Chondrocyte (in vitro differentiated cells): ENCODE measurements at places on chromosomes 2 and 18.

DNA sequence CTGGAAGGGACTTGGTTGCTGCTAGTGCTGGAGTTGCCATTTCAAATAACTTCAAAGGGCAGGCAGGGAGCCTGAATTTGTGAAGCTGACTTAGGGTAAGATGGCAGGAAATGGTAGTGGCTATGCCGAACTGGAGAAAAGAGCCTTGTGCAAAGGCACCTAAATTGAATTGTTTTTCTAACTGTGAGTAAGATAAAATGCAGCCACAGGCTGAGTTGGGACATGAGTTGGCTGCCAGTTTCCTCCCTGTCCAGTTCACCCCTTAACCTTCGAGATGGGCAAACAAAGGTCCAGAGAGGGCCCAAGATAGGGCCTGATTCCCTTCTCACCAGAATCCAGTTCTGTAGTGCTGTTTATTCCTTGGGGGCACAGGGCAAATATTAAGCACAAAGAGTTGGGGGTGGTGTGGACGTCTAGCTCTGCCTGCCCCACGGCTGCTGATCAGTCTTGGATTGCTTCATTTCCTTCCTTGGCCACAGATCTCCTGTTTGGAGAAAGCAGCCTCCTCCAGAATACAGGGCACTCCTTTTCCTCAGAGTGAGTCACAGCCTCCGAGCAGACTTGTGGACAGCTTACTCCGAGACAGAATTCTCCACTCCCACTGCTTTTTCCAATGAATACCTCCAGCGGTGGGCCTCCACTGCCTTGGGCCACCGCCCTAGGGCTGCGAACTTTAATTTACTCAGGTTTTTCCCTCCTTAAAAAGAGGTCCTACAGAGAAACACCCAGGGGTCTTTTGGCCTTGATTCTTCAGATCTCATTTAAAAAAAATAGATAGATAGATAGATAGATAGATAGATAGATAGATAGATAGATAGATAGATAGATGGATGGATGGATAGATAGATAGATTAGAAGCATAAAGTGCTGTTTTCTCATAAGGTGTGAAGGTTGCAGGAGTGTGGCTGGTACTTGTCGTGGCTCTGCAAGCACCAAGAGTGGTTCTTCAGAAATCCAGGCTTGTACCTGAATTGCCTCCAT is 18.4 kb upstream of the SLC20A1 start:
- DNase-seq = no peak

DNA sequence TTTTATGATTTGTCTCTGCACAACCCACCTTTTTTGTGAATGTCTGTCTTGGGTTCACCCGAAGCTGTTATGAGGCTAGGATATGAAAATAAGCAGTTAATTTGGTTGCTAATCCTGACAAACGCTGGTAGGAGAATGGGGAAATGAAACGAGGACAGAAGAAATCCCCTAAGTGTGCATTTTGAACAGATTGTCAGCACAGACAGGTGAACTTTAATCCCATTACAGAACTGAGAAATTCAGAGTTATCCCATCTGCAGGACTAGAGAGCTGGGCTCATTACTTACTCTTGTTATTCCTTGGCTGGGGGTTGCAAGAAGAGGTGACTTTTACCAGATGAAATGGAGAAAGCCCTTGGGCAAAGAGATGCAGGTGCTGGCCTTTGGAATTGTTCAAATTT is 123.3 kb upstream of the NYAP2 start:
- no peak for DNase-seq

- DNase-seq = peak; percentile 72
Observed at GRCh38 chr2:239407112-239407511, 6.3 kb upstream of the HDAC4 start.

GRCh38 chr2:1656326-1656960 is 87.9 kb downstream of the PXDN start:
- DNase-seq = peak; percentile 43

DNA sequence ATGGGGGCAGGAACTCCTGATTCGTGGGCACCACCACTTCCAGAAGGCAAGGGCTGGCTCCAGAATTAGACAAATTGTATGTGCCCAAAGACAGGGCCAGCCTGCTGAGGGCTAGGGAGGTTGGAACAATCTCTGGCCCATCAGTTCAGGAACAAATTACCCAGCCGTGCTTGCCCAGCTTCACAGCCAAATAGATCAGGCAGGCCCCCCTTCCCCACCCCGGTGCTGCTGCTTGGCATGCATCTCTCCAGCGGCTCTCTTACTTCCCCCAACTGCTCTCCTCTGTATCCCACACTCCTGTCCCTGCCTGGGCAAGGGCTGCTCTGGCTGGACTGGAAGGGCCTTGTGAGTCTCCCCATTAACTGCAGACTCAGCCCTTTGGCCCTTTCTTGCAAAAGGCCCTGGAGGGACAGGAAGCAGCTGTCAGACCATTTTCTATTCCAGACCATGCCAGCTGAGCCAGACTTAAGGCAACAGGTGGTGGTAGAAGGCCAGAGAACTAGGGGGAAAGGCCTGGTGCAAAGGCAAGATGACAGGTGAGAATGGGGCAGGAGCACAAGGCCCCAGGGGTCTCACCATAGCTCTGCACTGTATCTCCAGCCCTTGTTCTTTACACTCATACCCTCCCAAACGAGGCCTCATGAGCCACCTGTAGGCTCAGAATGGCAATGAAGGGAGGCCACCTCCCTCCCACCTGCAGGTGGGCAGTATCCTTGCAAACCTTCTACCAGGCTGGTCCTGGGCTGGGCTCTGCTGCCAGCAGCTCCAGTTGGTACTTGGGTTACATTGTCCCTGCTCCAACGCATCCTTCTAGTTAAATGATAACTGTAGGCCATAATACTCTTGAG is 30.7 kb upstream of the ACAA2 start:
- no peak for DNase-seq

DNA sequence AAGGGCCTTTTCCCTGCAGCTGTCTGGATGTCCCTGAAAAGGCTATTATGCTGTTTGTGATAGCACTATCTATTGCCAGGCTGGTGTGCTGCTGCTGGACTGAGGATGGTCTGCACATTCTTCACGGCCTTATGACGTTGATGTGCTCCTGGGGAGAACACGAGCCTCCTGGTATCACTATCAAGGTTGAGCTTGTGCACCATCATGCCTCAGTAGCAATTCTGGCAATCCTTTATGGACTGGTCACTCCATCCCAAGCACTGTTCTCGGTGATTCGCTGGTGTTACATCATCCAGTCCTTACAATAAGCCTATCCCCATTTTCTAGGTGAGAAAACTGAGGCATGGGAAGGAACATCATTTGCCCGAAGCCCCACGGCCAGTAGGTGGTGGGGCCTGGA is 18.2 kb upstream of the CCBE1 start:
- no peak for DNase-seq

DNA sequence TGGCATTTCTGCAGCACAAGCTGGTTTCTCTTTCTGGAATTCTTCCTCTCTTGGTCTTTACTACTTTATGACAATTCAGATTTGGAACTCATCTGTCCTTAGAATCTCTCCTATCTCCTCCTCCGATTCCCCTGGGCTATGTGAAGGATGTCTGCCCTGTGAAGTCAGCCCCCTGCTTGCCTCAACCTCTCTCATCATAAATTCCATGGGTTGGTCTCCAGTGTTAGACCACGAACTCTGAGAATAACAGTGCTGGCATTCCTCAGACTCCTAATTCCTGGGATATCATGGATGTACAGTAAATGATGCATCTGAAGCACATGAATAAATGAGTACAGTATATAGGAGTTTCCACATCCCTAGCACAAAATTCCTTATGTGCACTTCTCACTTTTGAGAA is 21.0 kb upstream of the CYRIA start:
- DNase-seq = no peak

GRCh38 chr2:69638630-69639029 is 4.9 kb downstream of the AAK1 start:
- no peak for DNase-seq

DNA sequence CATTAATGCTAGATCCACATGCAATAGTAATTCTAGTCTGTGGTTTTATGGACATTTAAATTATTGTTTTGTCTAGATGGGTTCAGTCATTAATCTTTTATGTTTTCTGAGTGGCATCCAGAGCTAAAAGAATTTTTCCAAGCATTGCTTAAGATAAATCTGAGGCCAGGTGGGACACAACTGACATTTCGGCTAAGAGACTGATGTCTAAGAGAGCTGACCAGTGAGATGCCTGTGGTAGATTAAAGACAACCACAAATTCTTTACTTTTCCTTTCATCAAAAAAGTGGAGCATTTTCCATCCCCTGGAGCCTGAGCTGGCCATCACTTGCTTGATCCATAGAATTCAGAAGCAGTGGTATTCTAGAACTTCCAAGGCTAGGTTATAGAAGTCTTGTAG is 182.2 kb downstream of the NRP2 start:
- no peak for DNase-seq

DNA sequence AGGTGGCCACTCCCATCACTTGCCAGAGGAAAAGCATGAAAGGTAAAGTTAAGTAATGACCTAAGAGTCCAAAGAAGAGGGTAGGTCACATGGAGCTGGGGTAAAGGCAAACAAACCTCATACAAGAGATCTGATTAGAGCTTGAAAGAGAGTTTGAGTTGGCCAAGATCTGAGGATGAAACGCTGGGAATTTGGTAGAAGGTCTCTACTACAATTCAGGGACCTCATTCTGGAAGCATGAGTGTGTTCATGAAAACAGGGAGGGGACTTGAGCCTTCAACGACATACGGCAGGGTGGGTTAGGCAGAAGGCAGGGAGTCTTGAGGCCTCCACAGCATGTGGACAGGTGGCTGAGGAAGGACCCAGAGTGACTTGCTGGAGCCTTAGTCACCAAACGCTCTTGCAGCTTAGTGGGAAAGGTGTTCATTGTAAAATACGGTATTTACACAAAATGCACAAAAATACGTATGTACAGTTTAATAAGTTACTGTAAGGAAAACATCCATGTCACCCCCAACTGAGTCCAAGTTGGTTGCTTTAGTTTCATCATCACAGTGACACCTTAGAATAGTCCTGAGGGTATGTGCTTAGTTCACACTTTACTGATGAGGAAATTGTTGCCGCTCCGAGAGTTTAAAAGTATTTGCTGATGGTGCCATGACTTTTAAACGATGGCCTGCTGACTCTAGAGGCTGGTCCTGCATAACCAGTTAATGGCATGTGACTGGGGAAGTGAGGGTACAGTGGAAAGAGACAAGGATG is 5.0 kb upstream of the FARP2 start:
- no peak for DNase-seq

DNA sequence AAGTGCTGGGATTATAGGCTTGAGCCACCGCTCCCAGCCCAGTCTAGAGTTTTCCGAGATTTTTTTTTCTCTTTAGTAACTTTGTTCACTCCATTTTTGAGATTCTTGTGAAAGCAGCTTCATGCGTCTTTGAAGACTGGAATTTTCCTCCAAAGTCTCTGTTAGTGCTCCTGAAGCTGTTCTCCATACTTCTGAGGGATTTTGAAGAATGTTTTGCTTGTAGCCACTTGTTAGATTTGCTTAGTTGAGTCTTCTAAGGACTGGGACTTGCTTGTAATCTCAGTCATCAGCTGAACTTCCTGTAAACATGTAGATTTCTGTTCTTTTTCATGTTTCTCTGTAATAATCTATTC is 234.3 kb downstream of the MYCN start:
- DNase-seq = no peak

GRCh38 chr2:7825591-7826312 is 856.1 kb upstream of the ID2 start:
- no peak for DNase-seq

DNA sequence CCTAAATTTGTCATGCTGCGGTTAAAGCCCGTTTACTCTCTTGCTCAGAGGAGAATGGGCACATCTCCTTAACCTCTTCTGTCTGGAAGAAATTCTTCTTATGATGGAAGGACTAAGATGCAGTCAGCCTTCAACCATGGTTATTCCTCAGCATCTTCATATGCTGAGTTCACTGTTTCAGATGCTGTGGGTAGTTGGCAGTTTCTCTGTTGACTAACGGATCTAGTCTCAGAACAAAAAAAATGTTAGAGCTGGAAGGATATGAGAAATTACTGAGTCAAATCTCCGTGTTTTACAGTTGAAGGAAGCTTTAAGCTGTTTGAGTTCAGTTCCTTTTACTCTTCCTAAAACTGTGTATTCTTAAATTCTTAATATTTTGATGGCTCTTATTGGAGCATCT is 43.6 kb upstream of the PGAP1 start:
- DNase-seq = no peak

- no peak for DNase-seq
Observed at GRCh38 chr2:44126106-44126797, 42.4 kb upstream of the PPM1B start.

DNA sequence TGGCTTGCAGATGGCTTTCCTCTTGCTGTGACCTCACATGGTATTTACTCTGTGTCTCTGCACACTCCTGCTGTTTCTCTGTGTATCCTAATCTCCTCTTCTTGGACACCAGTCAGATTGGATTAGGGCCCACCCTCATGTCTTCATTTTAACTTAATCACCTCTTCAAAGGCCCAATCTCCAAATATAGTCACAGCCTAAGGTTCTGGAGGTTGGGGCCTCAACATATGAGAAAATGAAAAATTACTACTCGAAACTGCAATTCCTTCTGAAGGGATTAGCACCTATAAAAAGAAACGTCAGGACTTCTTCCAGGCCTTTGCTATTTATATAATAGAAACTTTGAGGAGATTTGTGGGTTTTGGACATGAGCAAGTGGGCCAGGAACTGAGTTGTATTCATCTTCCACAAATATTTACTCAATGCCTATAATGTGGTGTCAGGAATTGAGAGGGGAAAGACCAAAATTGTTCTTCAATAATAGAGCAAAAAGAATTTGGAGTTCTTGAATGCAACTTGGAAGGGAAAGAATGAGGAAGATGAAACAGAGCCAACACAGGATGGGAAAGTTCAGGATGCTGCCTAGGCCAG is 270.0 kb upstream of the FN1 start:
- DNase-seq = no peak

DNA sequence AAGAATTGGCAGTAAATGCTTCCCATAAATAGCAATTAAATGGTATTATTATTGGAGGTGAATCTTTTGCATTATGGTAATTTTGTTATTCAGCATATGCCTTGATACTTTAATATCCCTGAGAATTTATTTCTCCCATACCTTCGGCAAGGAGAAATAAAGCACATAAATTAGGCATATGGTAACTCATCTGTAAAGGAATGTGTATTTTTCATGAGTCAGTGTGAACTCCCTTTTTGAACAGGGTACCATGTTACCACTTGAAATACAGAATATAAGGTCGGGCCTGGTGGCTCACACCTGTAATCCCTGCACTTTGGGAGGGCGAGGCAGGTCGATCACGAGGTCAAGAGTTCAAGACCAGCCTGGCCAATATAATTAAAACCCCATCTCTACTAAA is 18.4 kb downstream of the METTL21A start:
- DNase-seq = no peak

DNA sequence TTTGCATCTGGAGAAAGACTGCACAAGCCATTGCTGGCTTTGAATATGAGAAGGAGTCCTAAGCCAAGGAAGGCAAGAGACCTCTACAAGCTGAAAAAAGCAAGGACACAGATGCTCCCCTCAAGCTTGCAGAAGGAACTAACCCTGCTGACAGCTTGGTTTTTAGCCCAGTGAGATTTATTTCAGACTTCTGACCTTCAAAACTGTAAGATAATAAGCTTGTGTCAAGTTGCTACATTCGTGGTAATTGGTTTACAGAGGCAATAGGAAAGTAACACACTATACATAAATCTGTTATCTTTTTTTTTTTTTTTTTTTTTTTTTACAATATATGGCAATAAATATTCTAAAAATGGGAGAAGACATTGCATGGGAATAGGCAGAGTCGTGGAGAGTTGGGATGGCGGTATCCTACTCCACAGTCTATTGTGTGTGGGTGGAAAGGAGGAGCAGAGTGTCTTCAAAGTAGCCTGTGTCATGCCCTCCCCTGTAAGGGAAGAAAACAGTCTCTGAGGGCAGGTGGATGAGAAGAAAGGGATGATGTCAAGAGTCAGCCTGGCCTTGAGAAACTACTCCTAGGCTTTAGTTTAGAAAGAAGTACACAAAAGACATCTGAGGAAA is 196.9 kb downstream of the THSD7B start:
- DNase-seq = no peak

GRCh38 chr2:121519732-121520640 is 10.7 kb upstream of the RNU4ATAC start:
- DNase-seq = no peak
